ENCODE measurements at places on chromosomes 2 and 18.

- ATAC-seq = no peak
Measured at GRCh38 chr2:55048508-55049042, 1.7 kb downstream of the RTN4 start.

DNA sequence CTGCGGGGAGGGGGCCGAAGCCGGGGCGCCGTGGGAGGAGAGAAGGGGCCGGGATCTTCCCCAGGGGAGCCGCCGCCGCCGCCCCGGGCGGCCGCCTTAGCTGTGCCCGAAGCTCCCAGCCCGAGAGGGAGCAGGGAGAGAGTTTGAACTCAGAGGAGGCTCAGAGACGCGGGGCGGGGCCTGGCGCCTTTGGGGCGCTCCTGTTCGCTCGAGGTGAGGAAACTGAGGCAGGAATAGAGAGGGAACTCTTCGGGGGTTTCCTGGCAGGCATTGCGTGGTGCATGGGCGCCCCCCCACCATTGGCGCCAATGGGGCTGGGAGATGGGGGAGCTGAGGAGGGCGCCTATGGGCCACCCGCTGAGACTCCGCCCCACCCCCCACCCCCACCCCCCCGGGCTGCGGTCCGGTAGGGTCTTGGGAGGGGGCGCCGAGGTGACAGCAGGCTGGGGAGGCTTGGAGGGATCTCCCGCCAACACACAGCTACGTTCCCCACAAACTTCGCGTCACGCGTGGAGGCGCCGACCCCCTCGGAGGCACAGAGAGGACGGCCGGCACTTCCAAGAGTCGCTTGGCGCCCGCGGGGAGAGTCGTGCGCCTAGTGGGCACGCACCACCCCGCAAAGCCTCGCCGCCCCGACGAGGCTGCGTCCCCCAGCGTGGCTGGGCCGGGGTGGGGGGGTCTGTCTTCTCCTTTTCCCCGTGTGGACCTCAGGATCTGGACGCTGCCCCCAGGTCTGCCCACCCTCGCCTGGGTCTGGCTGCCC is 680 bp downstream of the CTDSP1 start:
- ATAC-seq = no peak

DNA sequence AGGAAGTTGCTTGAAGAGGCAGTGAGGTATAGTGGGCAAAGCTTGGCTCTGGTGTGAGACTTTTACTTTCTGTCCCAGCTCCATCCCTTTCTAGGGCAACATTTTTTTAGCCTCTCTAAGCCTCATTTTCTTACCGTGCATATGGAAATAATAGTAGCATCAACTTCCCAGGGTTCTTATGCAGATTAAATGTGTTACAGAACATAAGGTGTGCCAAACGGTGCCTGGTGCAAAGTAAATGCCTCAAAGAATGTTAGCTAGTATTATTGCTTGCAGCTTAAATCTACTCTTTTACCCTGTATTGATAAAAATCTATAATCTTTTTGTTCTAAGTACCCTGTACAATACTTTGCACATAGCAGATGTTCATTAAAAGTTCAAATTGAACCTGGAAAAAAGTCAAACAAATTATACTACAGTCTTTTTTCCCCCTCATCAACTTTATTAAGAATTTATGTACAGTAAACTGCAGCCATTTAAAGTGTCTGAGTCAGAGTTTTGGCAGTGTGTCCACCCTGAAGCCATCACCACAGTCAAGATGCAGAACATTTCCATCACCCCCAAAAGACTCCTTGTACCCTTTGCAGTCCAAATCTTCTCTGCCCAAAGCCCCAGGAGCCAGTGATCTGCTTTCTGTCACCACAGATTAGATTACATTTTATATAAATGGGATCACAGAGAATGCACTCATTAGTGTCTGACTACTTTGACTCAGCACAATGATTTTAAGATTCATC is 10.6 kb downstream of the MAPRE2 start:
- ATAC-seq = no peak

DNA sequence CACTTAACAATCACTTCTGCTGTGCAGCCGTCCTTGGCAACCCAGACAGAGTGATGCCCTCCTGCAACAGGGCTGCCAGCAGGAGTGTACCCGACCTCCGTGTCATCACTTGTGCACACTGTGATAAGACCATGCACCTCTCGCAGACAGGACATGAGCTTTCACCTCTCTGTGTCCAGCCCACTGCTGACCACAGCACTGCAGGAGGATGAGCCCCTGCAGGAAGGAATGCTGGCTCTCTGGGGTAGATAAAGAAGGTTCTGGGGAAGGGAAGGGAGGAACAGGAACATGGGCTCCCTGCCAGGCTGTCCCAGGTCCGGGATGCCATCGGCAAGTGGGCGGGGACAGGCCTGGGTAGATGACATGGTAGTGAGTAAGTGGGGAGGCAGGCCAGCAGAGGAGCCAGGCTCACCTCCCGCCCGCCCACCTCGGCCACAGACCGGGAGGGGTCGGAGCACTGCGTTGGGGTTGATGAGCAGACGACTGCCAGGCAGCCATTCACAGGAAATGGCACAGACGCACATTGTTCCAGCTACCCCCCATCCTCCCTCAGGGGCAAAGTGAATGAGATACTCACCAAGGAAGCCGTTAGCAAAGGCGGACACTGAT is 18.6 kb upstream of the COL6A3 start:
- no peak for ATAC-seq

DNA sequence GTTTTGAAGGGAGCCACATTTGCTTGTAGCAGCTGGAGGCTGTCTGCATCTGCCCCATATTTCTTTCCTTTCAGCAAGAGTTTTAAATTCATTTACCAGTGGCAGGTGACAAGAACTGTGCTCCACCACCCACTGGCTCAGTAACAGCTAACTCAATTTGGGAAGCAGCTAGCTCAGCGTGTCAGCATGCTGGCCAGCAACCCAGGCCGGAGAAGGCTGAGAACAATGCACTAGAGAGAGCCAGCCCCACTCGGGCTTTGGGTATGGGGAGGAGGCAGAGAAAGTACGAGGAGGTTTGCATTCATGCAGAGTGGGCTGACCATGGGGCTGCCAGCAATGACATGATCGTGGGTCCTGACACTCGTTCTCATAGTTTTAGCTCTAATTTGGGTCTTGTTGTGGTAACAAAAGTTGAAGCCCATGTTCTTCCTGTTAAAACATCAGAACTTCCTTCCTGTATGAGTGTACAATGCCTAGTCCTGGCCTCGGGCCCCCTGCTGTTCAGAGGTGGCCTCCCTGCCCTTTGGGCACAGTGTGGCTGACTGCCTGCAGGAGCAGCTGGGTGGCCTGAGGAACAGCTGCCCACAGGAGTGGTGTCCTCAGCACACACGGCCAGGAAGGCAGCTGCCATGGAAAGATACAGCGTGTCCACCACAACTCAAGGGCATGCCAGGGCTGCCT is 23.0 kb downstream of the CDC42EP3 start:
- peak; percentile 86 for ATAC-seq

- ATAC-seq = no peak
Measured at GRCh38 chr2:120014226-120014980, 1.5 kb downstream of the EPB41L5 start.

- no peak for ATAC-seq
Measured at GRCh38 chr2:109727929-109728447, 66.1 kb upstream of the RGPD5 start.

Data from gastroesophageal sphincter (tissue), 4 donors.